ENCODE measurements at places on chromosomes 12 and 14.
A peak's percentile ranks its signal among the peaks of the same experiment; 100 is the strongest.

GRCh38 chr12:83476695-83477690, 790.3 kb downstream of the TMTC2 start:
- DNase-seq = no peak

- DNase-seq = no peak
Observed at GRCh38 chr12:69682110-69682755, 16.9 kb downstream of the BEST3 start.

- peak; percentile 20 for DNase-seq
Observed at GRCh38 chr12:16509411-16509810, 96.6 kb downstream of the LMO3 start.

DNA sequence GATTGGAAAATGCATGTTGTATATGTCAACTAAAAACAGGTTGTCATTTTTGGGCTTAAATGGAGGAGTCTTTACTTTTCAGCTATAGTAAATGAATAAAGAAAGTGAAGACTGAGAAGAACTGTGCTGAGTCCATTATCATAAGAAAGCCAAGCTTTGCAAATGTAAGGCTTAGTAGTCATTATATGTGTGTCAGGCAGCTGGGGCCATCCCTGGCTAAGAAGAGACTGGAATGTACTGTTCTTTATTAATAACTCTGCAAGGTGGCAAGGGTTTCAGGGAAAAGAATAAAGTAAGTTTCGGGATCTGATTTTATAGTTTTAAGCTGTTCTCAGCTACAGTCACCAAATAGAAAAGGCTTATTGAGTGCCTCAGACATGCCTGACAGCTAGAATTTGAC, 48.7 kb downstream of the SRGAP1 start:
- DNase-seq = no peak

DNA sequence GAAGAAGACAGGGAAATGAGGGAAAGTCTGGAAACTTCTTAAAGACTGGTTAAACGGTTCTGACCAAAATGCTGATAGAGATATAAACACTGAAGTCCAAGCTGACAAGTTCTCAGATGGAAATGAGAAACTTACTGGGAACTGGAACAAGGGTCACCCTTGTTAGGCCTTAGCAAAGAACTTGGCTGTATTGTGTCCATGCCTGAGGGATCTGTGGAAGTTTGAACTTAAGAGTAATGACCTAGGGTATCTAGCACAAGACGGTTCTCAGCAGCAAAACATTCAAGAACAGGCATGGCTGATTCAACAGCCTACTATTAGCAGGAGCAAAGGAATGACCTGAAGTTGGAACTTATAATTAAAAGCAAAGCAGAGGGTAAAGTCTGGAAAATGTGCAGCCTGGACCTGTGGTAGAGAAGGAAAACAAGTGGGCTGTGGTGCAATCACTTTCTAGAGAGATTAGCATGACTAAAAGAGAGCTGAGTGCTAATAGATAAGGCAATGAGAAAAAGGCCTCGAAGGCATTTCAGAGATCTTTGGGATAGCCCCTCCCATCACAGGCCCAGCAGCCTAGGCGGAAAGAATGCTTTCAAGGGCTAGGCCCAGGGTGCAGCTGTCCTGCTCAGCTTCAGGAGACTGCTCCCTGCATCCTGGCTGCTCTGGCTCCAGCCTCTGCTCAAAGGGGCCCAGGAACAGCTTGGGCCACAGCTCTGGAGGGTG, 60.3 kb downstream of the ATP2B1 start:
- DNase-seq = no peak

DNA sequence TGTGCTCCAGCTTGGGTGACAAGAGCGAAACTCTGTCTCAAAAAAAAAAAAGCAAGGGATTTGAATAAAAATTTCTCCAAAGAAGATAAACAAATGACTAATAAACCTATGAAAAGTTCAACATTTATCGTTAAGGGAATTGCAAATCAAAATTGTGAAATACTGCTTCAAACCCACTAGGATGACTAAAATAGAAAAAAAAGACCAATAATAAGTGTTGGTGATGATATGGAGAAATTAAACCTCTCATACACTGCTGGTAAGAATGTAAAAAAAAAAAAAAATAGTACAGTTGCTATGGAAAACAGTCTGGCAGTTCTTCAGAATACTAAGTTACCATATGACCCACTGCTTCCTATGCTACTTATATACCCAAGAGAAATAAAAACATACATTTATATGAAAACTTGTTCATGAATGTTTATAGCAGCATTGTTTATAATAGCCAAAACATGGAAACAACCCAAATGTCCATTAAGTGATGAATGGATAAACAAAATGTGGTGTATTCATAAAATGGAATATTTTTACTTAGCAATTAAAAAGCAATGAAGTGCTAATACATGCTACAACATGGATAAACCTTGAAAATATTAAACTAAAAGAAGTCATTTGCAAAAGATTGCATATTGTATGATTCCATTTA, 39.4 kb upstream of the TMPRSS12 start:
- DNase-seq = no peak

- no peak for DNase-seq
Observed at GRCh38 chr12:50017641-50018040, 7.7 kb downstream of the RACGAP1 start.

- no peak for DNase-seq
Observed at GRCh38 chr12:56411781-56412639, 37.2 kb downstream of the TIMELESS start.

DNA sequence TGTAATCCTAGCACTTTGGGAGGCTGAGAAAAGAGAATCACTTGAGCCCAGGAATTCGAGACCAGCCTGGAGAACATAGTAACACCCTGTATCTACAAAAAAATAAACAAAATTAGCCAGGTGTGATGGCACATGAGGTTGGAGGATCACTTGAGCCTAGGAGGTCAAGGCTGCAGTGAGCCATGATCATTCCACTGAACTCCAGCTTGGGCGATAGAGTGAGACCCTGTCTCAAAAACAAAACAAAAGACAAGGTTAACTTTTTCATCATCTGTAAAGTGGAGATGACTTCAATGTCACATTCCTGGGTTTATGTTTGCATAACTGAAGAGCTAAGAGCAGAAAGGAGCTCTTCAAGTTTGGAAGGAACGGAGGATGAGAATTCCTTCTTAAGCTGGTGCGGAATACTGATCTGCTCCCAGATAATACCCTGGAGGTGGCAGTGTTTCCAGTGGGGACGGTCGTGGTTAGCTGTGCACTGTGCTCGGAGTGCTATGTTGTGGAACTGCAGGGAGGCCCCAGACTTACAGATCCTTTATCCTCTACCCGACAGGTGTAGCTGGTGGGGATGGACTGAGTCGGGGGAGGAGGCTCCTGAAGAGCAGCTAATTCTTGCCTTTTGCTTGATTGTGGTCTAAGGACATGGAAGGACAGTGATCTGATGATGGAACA, 22.5 kb upstream of the BICD1 start:
- no peak for DNase-seq

- DNase-seq = no peak
Observed at GRCh38 chr14:99237288-99237687, 34.7 kb downstream of the BCL11B start.

DNA sequence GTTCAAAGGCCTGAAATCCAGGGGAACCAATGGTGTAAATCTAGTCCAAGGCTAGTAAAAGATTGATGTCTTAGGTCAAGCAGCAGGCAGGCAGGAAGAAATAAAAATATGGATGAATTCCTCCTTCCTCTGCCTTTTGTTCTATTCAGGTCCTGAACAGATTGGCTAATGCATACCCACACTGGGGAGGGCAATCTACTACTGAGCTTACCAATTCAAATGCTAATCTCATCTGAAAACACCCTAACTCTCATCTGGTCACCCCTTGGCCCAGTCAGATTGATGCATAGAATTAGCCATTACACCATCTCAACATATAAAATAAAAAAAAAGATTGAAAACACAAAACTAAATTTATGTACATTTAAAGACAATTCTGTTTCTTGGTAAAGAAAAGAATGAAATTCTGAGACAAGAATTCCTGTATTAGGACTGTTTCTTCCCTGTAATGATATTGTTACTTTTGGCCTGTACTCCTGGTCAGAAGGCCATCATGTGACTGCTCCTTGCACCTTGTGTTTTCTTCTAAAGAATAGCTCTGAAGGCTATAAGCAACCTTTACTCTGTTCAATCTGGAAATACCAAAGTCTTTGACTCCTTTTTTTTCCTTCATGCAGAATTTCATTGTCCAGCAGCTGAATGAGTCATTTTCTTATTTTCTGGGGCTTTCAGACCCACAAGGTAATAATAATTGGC, 19.9 kb downstream of the CLEC6A start:
- DNase-seq = no peak

DNA sequence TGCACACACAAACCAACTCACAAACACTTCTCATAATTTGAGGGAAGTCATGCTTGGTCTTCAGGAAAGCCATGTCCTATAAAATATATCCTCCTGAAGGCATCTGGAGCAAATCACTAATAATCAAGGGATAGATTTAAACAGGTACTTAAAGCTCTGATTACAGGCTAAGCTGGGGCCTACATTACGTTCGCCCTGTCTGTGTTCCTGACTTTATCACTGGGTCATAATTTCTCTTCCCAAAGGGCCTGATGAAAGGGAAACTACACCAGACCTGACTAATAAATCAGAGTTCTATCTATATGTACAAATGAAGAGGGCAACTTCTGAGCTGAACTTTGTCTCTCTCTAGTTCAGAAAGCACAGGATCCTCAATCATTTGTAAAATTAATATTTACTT, 43.9 kb upstream of the RASSF8 start:
- no peak for DNase-seq

DNA sequence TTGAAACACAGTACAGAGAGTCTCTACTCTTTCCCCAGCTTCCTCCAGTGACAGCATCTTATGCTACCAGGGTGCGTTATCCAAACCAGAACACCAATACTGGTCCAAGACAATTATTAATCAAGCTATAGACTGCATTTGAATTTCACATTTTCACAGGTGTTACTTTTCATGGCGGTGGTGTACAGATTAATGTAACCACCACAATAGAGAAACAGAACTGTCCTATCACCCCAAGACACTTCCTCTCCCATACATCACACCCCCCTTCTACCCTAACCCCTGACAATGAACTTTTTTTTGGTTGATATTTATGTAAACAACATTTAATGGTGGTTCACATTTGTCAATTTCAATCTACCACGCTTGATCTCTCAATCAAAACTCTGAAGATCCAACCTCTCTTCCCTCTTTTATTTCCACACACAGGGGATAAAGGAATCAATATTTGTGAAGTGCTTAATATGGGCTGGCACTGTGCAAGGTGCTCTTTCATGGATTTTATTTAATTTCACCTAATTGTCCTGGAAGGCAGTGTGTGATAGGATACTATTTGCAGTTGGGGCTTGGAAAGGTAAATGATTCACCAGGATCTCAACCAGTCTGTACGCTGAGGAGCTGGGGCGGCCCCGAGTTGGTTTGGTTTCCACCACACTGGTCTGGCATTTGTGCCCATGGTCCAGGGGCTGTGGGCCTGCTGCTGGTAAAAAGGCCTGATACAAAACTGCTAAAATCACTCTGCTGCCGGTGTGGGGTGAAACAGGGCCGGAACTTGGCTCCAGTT, 54.6 kb upstream of the DICER1 start:
- DNase-seq = no peak

GRCh38 chr12:124759841-124760503, 103.7 kb downstream of the SCARB1 start:
- DNase-seq = no peak

DNA sequence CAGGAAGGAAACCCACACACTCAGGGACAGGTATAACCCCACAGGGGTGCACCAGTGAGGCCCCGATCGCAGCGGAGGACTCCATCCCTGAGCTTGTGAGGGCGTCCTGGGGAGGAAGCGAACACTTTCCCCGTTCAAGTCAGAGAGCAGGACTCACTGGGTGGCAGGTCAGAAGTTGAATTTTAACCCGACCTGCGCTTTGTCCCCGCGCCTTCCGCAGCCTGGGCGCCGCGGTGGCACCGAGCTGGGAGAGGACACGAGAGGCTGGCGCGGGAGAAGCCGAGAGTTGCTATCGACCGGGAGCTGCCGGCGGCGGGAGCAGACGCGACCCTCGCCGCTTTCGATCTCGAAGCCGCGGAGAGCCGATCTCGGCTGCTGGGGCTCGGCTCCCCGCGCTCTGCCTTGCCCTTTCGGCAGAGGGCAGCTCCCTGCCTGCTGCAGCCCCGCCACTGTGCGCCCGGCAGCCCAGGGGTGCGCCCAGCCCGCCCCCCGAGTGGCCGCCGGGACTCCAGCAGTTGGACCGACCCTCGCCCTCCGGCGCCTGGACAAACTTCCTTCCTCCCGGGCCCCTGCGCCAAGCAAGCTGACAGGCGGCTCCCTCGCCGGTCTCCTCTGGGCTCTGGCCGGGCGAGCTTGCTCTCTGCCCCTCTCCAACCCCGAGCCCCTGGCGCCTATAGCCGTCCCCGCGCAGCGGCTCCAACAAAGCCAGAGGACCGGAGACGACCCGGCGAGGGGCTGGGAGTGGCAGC, 918 bp downstream of the LIN7A start:
- DNase-seq = peak; percentile 84

DNA sequence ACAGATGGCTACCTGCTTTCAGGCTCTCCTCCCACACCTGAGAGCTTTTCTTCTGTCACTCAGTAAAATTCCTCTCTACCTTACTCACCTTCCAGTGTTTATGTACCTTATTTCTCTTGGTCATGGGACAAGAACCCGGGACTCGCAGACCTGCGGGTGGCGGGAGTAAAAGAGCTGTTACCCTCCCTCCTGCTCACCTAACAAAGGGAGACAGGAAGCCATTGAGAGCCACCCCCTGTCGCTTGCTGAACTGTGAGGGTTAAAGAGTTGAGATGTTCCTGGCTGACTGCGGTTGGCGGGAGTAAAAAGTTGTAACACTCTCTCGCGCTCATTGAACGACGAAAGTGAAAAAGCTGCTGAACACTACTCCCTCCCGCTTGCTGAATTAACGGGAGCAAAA, 1935.1 kb upstream of the FLRT2 start:
- DNase-seq = no peak

DNA sequence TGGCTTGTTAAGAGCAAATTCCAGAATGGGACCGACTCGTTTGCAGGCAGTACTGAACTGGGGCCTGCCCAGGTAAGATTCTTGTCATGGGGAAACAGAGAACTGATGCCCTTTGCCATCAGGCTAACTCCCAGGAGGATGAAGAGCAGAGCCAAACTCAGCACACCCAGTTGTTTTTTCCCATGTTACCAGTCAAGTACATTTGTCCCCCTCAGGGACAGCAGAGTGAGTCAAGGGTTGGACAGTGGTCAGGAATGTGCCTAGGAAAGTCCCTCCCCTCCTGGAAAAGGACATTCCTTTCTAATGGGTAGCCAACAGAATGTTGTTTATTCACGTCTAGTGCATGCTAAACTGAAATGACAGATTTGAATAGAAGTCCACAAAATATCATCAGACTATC, 1.6 kb downstream of the ART4 start:
- no peak for DNase-seq

GRCh38 chr12:113766131-113766878, 199.8 kb downstream of the RBM19 start:
- DNase-seq = no peak

GRCh38 chr12:53113136-53113705, 9.9 kb downstream of the SOAT2 start:
- no peak for DNase-seq

- no peak for DNase-seq
Observed at GRCh38 chr12:75481013-75481705, 604 bp downstream of the GLIPR1 start.

- DNase-seq = peak; percentile 81
Observed at GRCh38 chr12:53159195-53159839, 21.2 kb upstream of the ZNF740 start.
